BJ (cell line): ENCODE measurements at places on chromosomes 11 and 22.

GRCh38 chr11:47979378-47980087, 826 bp upstream of the PTPRJ start:
- no peak for DNase-seq

- no peak for DNase-seq
Observed at GRCh38 chr22:29370537-29370936, 17.8 kb downstream of the AP1B1 start.

GRCh38 chr11:5380740-5381342, 2.8 kb upstream of the OR51M1 start:
- DNase-seq, result no peak

DNA sequence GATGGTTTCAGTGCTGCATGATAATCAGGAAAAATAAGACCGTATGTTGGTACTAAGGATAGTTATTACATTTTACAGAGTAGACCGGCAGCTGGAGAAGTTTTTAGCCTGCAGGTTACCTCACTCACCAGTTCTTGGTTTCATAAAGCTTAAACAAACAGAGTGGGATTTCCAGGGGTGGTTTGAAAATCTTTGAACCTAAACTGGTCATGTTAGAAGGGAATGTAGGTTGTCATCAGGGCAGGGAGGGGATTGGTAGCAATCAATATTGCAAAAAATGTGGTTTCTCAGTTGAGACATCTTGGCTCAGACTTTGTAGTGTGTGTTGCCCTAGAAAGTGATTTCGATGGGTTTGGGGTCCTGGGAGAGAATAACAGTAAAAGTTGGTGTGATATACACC, 17.5 kb downstream of the EXT2 start:
- DNase-seq, result no peak

- DNase-seq, result no peak
Observed at GRCh38 chr22:44782363-44782963, 30.1 kb downstream of the ARHGAP8 start.

GRCh38 chr11:83475760-83476159, 189.6 kb upstream of the CCDC90B start:
- no peak for DNase-seq

GRCh38 chr11:72826191-72826941, 12.2 kb downstream of the ATG16L2 start:
- no peak for DNase-seq

GRCh38 chr11:37456746-37457145, 858.7 kb upstream of the RAG2 start:
- DNase-seq, result no peak

- peak; percentile 98 for DNase-seq
Observed at GRCh38 chr11:12043959-12044791, 35.7 kb upstream of the DKK3 start.

DNA sequence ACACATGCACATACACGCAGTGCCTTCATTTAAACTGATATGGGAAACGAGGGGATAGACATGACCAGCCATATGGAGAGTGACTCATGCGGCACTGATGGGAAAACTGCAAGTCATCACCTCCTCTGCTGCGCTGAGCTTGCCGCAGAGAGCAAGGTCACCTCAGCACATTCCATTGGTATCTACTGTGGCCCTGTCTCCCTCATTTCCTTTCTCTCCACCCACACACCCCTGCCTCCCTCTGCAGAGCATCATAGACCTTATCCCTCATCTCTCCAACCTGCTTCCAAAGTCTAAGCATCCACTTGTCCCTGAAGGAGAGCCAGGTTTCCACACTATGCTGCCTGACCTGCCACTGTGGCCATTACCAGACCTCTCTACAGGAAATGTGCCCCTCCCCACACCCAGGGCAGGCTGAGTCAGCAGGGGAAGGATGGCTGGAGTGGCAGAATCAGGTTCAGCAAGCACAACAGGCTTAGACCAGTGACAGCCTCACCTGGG, 116.9 kb upstream of the SNX19 start:
- peak; percentile 54 for DNase-seq

GRCh38 chr11:23732026-23732425, 764.8 kb upstream of the LUZP2 start:
- DNase-seq, result no peak

GRCh38 chr11:12692229-12693075, 18.2 kb downstream of the TEAD1 start:
- DNase-seq, result peak; percentile 46

DNA sequence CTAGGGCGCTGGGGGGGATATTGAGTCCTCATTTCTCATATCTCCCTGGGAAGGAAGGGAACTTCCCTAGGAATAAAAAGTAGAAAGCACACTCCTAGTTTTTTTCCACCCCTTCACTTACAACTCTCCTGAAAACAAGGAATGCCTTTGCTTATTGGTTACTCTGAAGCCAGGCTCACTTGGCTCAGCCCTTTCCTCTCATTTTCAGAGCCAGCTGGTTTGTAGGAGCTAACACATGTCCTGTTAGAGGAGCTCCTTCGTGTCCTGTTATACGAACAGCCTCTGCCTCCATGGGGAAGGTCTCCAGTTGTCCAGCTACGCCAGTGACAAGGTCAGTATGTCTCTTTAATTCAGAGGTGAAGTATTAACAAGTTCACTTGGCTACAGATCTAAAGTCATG, 17.6 kb downstream of the ALKBH8 start:
- no peak for DNase-seq

- no peak for DNase-seq
Observed at GRCh38 chr11:111395081-111395480, 16.0 kb upstream of the POU2AF1 start.

DNA sequence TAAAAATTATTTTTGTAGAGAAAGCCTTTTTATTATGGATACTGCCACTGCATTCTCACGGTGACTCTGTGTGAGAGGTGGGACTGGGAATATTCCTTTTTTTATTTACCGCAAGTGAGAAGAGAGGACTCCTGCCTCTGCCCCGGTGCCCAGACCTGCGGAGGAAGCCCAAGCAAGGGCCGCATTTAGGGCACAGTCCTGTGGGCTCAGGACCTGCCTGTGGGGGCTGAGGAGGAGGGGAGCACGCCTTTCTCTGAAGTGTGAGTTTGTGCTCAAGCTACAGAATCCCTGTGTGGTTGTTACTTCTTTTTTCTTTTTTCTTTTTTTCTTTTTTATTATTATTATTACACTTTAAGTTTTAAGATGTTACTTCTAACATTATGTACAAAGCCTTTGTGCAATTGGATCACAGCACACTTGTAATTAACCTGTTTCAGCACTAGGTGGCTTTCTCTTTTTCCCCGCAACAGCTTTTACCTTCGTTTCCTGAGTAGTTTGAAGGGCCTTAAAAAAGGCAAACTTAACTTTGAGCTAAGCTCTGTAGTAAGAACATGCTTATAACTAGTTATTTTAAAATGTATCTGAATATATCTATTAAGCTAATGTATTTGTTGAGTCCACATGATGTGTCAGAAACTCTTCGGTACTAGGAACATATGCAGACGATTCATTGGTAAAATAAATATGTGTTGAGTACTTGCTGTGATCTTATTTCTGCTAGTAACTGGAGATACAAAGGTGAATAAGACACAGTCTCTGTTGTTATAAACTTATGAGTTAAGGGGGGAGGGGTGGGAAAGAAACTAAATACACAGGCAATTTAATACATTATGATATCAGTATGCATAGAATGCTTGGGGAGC, 18.3 kb downstream of the AMOTL1 start:
- no peak for DNase-seq

DNA sequence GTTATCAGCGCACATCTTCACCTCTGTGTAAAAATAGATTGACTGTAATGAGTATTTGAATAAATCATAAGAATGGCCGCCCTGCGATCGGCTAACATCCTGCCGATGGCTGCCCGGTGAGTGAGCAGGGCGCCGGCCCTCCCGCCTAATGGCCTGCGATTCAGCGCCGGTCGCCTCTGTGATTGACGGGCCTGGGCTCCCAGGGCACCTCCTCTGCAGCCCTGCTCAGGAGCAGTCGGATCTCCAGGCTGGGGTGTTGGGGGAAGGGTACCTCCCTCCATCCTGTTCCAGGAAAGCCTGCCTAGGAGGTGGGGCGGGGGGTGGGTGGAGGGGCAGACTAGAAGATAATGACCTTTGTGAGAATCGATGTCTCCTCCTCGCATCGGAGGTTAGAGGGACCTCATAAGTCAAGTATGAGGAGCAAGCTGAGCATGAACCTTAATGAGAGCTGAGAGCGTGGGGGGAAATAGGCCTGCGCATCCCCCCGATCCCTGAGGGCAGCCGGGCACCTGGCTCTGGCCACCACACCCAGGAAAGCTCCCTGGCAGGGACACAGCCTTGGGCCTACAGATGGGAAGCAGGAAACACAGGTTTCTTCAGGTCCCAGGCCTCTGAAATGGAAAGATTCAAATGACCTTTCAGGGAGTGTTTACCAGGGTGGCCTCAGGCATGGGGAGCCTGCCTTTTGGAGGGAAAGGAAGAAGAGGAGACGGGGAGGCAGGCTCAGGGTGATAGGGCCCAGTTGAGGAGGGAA, 71.7 kb downstream of the PKNOX2 start:
- no peak for DNase-seq

GRCh38 chr22:17257121-17258001, 38.1 kb upstream of the ADA2 start:
- DNase-seq, result no peak

GRCh38 chr11:78149646-78150045, 10.2 kb upstream of the ALG8 start:
- DNase-seq, result no peak

DNA sequence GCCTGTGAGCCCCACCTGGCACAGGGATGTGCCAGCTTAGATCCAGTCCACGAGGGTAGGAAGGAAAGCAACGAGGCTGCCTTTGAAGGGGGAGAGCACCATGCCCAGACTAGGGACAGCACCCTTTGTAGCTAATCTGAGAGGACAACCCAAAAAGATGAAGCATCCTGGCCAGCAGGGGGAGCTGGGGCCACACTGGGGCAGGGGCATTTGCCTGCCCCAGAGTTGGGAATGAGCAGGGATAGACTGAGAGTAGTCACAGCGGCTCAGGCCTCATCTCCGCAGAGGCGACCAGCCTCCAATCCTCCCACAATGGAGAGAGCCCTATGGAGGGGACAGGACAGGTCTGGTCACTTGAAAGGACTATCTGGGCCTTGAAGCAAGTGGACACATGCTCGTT, 16.4 kb downstream of the LMO1 start:
- DNase-seq, result no peak

DNA sequence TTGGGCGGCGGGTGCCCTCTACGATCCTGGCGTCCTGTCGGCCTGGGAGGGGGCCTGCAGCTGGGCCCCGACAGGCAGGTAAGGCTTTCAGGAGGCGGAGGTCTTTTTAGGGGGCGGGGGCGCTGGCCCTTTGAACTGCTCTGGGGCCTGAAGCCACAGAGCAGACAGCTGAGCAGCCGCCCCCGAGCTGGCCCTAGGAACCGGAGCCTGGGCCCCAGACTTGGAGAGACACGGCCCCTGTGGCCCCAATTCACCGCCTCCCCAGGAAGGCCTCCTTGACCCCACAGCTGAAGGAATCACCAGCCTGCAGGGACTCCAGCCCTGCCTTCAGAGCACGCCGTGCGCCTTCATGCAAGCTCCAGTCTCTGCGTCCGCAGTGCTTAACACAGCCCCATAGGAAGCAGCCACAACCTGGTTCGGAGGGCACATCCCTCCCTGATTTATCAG, 618 bp upstream of the CERK start:
- no peak for DNase-seq

GRCh38 chr11:8219257-8220021, 44.2 kb downstream of the LMO1 start:
- no peak for DNase-seq
